ENCODE measurements at places on chromosomes 4 and X. TPM values are rescaled to one million over a fixed set of nuclear protein-coding genes. Genes with fewer than 3 reads are reported as not detected.

- H3K4me3 ChIP-seq: no peak overlapping the region
- H3K27ac ChIP-seq: no peak overlapping the region
- no peak for DNase-seq
- no peaks in the 10 kb centered on the region for H3K36me3 ChIP-seq
Measured at GRCh38 chrX:44071847-44072551, 98.8 kb upstream of the NDP start.

DNA sequence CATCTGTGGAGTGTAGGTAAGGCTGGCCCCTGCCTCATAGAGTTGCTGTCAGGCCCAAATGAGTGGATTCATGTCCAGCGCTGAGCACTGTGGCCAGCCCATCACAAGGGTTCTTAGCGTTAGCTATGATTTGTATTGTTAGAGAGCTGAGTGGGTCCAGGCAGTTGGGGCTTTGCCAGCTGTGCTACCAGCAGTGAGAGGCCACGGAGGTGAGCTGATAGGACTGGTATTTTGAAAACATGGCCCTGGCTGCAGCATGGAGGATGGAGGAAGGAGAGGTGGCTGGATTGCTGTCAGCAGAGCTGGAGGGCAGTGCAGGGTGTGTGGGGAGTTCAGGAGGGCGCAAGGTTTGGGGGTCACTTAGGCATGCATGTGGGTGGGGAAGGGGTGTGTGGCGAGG is 69.8 kb downstream of the PSAPL1 start:
- H3K36me3 ChIP-seq: no peaks in the 10 kb centered on the region
- H3K4me1 ChIP-seq: no peaks in the 10 kb centered on the region
- no peak for DNase-seq
- H3K27me3 ChIP-seq: no peaks in the 10 kb centered on the region

GRCh38 chrX:150940844-150941495 is 42.2 kb upstream of the HMGB3 start:
- H3K4me1 ChIP-seq: no peaks in the 10 kb centered on the region
- H3K27ac ChIP-seq: no peak overlapping the region
- H3K36me3 ChIP-seq: no peaks in the 10 kb centered on the region

- H3K4me1 ChIP-seq: peaks cover 2% of the 10 kb centered on the region
- DNase-seq: no peak
- no peaks in the 10 kb centered on the region for H3K36me3 ChIP-seq
- H3K27ac ChIP-seq: no peak overlapping the region
- peaks cover 35% of the 10 kb centered on the region for H3K27me3 ChIP-seq
Measured at GRCh38 chrX:8730812-8731558, 952 bp downstream of the ANOS1 start.

Gene SYNPO2
- total RNA-seq: 0.89 TPM

Gene ADGRL3
- not detected for total RNA-seq

DNA sequence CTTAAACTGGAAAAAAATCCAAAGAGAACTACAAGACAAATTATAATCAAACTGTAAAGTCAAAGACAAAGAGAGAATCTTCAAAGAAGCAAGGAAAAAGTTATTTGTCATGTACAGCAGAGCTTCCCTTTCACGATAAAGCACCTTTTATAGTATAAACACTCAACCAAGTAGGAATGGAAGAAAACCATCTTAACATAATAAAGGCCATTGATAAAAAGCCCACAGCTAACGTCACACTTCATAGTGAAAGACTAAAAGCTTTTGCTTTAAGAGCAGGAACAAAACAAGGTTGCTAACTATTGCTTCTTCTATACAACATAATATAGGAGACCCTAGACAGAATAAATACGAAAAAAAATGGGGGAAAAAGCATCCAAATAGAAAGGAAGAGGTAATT is 595.7 kb upstream of the POU3F4 start:
- no peaks in the 10 kb centered on the region for H3K36me3 ChIP-seq
- no peak for DNase-seq
- no peak overlapping the region for H3K27ac ChIP-seq
- no peaks in the 10 kb centered on the region for H3K4me1 ChIP-seq

Gene CCDC158
- not detected for total RNA-seq

DNA sequence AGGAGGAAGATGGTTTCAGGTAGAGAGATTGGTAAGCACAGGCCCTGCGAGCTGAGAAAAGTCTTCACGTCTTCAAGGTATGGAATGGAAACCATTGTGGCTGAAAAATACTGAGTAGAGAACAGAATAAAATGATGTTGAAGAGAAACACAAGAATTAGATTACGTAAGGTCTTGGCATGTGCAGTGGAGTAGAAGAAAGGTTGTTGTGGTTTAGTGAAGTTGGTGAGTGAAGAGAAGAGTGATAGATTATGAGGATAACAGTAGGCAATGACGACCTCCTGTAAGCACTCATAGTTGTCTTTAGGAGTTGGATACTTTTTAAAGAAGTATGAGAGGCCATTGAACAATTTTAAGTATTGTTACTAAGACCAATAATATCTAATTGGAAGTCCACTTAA is 642.6 kb downstream of the PCDH7 start:
- H3K27ac ChIP-seq: no peak overlapping the region
- no peaks in the 10 kb centered on the region for H3K4me1 ChIP-seq
- H3K27me3 ChIP-seq: no peaks in the 10 kb centered on the region
- DNase-seq: no peak
- H3K36me3 ChIP-seq: no peaks in the 10 kb centered on the region
- no peak overlapping the region for H3K4me3 ChIP-seq

DNA sequence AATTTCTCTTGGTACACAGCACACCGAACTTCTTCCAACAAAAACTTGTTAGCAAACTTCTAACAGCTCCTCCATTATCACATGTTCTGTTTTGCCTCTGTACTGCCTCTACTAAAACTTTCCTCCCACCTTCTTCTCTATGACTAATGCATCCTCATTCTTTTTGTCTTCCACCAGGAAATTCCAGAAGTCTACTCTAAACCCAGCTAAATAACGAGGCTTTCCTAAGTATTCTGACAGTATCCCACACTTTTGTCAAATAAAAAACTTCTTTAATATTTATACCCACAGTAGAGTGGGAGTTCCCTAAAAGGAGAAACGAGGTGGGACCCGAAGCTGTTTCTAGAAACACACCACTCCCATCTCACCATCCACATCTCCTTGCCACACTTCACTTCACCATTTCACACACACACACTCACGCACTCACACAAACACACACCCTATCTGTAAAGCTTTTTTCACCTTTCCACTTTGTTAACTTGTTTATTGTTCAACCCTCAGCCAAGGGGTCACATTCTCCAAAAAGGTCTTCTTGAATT is 280.3 kb downstream of the ARAP2 start:
- H3K4me3 ChIP-seq: no peak overlapping the region
- DNase-seq: no peak
- no peak overlapping the region for H3K27ac ChIP-seq
- no peaks in the 10 kb centered on the region for H3K36me3 ChIP-seq
- H3K27me3 ChIP-seq: no peaks in the 10 kb centered on the region

GRCh38 chr4:86990510-86990909 is 55.7 kb downstream of the AFF1 start:
- H3K4me3 ChIP-seq: no peak overlapping the region
- H3K36me3 ChIP-seq: peaks cover 16% of the 10 kb centered on the region
- no peak overlapping the region for H3K27ac ChIP-seq
- H3K27me3 ChIP-seq: no peaks in the 10 kb centered on the region

Gene GNPDA2
- 9.7 TPM for total RNA-seq

- H3K4me3 ChIP-seq: peak overlapping the region; percentile 62
- peak overlapping the region; percentile 94 for H3K27ac ChIP-seq
- peaks cover 91% of the 10 kb centered on the region for H3K4me1 ChIP-seq
- DNase-seq: no peak
Measured at GRCh38 chrX:19683358-19683757, 168.1 kb upstream of the MAP3K15 start.
